ENCODE measurements at places on chromosomes 11 and 22.

DNA sequence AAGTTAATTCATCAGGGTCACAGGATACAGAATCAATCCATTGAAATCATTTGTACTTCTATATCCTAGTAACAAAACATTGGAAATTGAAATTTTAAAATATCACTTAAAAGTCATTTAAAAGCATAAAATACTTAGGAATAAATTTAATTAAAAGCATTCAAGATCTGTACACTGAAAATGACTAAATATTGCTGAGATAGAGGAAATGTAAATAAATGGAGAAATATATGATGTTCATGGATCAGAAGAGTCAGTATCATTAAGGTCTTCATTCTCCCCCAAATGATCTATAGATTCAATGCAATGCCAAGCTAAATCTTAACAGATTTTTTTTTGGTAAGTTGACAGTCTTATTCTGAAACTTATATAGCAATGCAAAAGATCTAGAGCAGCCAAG is 49.8 kb downstream of the RRP8 start:
- no peak for DNase-seq

DNA sequence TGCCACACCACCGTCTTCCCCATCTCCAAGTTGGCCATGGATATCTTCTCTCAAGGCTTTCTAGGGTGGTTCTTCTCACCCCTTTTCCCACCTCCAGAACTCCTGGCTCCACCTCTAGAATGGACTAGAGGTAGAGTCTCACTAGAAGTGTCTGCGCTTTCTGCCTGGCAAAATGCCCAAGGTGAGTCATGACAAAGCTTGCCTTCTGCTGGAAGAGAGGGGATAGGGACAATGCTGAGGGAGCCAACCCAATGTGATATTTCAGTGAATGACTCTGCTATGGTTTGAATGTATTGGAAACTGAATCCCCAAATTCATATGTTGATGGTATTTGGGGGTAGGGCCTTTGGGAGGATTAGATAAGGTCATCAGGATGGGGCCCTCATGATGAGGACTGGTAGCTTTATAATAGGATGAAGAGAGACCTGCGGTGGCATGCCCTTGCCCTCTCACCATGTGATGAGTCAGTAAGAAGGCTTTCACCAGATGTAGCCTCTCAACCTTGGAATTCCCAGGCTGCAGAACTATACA is 4.1 kb upstream of the CD82 start:
- DNase-seq: no peak

- no peak for DNase-seq
Measured at GRCh38 chr11:109150581-109150980, 271.4 kb upstream of the C11orf87 start.

GRCh38 chr11:27115051-27115650 is 74.5 kb downstream of the BBOX1 start:
- no peak for DNase-seq

DNA sequence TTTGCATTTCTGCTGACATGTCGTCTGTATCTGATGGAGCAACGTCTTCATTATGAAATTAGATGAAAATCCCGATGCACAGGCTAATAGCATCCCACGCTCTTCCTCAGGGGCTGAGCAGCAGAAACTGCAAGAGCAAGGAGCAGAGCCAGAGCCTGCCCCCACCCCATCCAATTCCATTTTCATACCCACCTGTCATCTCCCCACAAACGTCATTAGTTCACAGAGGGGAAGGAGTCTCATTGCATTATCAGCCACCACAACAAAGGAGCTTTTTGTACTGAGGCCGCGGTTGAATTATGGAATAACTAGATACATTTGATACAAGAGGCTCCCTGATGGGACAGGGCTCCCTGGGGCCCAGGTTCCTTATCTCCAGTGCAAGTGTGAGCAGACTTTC is 515.0 kb downstream of the NTM start:
- DNase-seq: no peak

DNA sequence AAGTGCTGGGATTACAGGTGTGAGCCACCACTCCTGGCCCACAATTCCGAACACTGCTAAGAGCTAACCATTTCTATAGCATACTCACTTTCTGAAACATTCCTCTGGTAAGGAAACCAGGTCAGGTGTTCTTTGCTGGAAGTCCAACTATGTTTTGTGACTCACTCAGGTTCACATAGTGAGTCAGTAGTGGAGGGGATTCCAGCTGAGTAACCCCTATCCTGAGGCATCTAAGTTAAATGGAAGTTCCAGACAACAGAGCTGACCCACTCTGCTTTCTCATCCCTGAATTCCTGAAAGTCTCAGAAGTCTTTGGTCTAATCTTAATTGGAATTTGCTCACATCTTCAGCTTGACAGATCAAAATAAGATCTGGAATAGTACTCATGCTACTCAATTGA is 3.0 kb upstream of the CHRNA10 start:
- DNase-seq: no peak

GRCh38 chr11:8365216-8365941 is 101.7 kb upstream of the LMO1 start:
- no peak for DNase-seq

Data from stimulated activated CD4-positive, alpha-beta T cell treated with anti-CD3 and anti-CD28 coated beads, Interleukin-1b, Interleukin-23, amount 100 ng/mL, for 1 hour (primary cell).